ENCODE measurements at places on chromosomes 4 and X.

DNA sequence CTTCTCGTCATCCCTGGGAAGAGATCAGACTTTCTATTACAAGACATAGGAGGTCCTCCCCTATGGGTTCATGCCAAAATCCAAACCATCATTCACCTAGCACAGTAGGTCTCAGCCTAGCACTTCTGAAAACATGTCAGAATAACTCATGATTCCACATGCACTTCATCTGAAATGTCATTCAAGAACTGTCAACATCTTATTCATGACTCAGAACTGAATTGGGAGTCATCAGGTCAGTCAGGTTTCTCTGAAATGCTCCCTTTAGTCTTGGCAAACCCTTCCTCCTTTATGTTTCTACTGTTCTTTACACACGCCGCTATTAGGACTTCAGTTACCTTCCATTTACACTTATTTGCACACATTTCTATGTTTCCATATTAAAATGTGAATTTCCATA, 67.2 kb downstream of the ANTXR2 start:
- peak; percentile 80 for DNase-seq

GRCh38 chrX:68703846-68704245, 56.4 kb downstream of the STARD8 start:
- DNase-seq: no peak

DNA sequence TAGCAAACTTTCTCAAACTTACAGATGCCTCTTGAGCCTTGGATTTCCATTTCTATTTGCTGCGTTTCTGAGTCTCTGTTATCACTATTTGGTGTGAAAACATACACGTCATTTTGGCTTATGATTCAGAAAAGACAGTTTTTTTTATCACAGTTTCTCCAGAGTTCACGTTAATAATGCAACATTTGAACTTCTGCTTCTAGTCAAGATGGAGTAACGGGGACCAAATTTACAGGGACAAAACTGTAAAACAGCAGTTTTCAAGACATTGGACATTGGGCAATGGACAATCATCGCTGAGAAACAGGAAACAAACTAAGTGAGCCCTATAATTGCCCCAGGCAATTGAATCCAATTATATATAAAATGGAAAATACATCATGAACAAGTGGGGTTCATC, 36.2 kb upstream of the TASL start:
- DNase-seq: no peak

DNA sequence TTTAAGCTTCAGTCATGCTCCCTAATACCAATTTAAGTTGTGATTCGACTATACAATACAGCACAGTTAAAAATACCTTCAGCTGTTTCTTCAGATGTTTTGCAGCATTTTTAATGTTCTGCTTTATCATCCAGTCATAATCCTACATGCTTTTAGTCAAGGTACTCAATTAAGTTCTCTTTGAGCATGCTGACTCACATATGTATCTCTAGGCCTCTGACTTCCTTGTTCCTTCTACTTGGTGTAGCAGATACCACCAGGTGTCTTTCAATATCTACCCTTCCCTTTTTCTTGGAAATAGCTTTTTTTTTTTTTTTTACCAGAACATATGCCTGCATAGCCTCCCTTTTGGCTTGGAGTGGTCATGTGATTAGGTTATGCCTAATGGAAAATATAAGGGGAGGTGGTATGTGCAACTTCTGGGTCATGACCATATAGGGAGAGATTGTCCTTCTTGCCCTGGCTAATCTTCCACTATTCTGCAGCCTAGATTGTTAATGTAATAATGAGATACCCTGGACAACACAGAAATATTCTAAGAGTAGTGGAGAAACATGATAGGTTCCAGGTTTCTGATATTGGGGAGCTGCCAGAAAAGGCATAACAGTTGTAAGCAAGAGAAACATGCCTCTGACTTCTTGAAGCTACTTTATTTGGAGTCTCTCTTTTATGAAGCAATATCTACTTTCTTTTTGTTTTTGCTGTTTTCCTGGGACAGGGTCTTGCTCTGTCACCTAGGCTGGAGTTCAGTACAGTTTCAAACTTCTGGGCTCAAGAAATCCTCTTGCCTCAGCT, 737.2 kb upstream of the SLIT2 start:
- no peak for DNase-seq

DNA sequence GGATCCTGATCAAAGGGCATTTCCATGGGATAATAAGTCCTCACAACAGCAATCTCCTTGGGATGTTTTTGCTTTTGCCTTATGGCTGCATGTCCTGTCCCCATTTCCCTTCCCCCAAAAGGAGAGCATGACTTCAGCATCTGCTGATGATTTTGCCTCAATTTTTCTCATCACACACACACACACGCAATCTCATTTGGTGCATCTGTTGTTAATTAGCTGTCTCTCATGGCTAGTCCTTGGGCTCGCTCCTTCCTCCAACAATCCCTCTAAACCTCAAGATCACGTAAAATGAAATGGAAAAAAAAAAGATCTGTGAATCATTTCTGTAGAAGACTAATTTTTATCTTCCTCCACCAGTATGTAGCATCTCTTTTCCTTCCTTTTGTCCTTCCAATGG, 153.6 kb downstream of the RBMX2 start:
- DNase-seq: no peak

DNA sequence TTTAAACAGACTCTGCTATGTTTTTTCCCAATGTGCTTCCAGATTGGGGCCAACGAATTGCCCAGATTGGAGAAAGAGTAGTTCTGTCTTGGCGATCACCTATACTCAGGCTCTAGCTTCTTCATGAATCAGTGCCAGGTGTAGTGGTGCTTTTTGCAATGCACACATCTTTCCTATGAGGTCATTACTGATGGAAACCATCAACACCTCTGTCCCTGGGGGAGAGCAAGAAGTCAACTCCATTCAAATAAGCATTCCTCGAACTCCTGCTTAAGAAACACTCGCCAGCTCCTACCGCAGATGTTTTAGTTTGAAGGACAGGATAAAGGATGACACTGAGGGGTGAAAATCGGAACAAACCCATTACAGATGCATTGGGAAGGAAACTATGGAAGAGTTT, 156.5 kb upstream of the DKK2 start:
- DNase-seq: no peak

- no peak for DNase-seq
Observed at GRCh38 chr4:24274381-24274941, 309.9 kb downstream of the DHX15 start.

GRCh38 chr4:156939139-156939538, 32.5 kb downstream of the PDGFC start:
- DNase-seq: no peak

DNA sequence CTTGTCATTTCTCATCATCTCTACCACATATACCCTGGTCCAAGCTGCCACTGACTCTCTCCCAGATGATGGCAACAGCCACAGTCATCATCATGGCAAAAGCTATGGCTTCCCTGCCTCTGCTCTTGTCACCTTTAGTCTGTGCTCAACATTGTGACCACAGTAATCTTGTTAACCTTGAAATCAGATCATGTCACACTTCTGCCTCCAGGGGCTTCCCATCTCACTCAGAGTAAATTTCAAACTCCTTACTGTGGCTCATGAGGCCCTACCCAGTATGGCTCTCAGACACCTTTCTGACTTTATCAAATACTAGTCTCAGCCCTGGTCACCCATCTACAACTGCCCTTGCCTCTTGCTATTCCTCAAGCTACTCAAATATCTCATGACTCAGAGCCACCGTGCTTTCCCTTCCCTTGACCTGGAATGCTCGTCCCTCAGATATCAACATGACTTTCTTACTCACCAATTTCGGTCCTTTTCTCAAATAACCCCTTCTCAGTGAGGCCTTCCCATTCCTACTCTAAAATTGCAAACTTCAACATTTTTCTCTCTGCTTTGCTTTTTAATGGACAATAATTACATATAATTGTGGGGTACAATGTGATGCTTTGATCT, 41.1 kb upstream of the STIM2 start:
- DNase-seq: no peak

DNA sequence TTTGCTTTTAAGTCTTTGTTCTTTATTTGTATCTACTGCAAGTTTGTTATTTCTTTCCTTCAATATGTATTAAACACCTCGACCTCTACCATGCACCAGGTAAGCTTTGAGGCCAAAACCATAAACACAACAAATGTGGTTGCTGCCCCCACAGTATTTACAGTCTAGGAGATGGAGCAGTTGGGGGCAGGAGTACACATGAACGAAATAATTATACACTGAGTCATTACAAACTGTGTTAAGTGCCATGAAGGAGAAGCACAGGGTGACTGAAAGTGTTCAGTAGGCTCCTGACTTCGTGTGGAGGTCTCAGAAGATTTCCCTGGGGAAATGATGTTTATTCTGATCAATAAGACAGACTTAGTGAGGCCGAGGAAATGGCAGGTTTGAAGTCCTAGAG, 30.3 kb downstream of the SLC25A43 start:
- no peak for DNase-seq

- no peak for DNase-seq
Observed at GRCh38 chr4:73901031-73901430, 31.8 kb downstream of the CXCL1 start.

- no peak for DNase-seq
Observed at GRCh38 chr4:30939069-30939468, 218.9 kb downstream of the PCDH7 start.

DNA sequence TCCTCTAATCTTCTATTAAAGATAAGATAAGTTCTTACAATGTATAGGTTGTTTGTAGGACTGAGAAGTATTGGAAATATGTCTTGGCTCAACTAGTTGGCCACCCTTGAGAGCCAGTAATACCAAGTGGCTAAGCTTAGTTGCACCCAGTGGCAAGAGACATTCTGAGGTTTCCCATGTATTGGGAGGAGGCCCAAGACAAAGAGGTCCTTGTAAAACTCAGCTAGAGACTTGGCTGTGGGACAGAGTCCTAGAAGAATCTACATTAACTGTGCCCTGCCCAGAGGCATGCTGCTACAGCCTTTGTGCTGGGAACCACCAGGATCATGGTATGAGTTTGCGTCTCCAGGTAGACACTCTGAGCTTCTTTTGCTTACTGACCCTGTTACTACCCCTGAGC, 41.9 kb upstream of the SLC4A4 start:
- no peak for DNase-seq

DNA sequence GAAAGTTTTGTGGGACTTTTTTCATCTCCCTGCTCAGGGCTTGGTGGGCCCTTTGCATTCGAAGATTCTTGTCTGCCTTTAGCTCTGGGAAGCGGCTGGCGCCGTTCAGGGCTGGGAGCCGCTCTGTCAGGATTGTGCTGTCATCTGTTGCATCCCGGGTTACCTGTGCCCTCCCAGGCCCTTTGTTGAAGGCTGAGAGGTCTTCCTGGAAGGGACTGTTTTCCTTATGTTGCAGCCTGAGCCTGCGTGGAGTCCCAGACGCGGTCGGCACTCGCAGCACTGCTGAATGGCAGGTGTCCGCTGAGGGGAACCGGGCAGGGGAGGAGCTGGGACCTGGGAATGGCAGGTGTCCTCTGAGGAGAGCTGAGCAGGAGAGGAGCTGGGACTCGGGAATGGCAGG, 15.9 kb downstream of the RGS12 start:
- DNase-seq: no peak

All from activated CD4-positive, alpha-beta T cell treated with anti-CD3 and anti-CD28 coated beads, Interleukin-10, Interleukin-2, amounts not matched to agents 100 ng/mL and 50 ng/mL, durations not matched to agents 16 hours and 8 hours (primary cell).